Renal cortex interstitium (tissue), 15 donors: ENCODE measurements at places on chromosomes 7 and 10. TPM values are rescaled to one million over a fixed set of nuclear protein-coding genes. Genes with fewer than 3 reads are reported as not detected.

Gene GSAP
- polyA plus RNA-seq = 12.7 TPM

Gene RPEL1
- 0.14 TPM for polyA plus RNA-seq

Gene GPER1
- polyA plus RNA-seq = 6.1 TPM

Gene MYOZ1
- 5.4 TPM for polyA plus RNA-seq

Gene MINDY4
- 11.5 TPM for polyA plus RNA-seq

Gene DPCD
- 47.8 TPM for polyA plus RNA-seq

Gene PLPP4
- 5.4 TPM for polyA plus RNA-seq

Gene ATG9B
- polyA plus RNA-seq = 4.2 TPM

GRCh38 chr7:101171442-101171837 lies 6.1 kb upstream of the VGF start:
- no peak for DNase-seq

- DNase-seq = no peak
Observed at GRCh38 chr10:71312811-71313789, 6.0 kb upstream of the SLC29A3 start.

GRCh38 chr7:27242555-27243339 lies at the start of gene EVX1:
Gene EVX1, plus strand, starts transcription at chr7:27242802. Its CDS starts 229 bp downstream, at chr7:27243031.
- DNase-seq = no peak

GRCh38 chr7:14195079-14195478 lies 205.6 kb upstream of the ETV1 start:
- DNase-seq = no peak

- DNase-seq = no peak
Observed at GRCh38 chr10:49005270-49005669, 65.6 kb upstream of the LRRC18 start.

GRCh38 chr7:75054744-75055143 lies 18.9 kb downstream of the RCC1L start:
- DNase-seq = no peak

- DNase-seq = no peak
Observed at GRCh38 chr7:123275036-123275753, 75.4 kb upstream of the SLC13A1 start.

DNA sequence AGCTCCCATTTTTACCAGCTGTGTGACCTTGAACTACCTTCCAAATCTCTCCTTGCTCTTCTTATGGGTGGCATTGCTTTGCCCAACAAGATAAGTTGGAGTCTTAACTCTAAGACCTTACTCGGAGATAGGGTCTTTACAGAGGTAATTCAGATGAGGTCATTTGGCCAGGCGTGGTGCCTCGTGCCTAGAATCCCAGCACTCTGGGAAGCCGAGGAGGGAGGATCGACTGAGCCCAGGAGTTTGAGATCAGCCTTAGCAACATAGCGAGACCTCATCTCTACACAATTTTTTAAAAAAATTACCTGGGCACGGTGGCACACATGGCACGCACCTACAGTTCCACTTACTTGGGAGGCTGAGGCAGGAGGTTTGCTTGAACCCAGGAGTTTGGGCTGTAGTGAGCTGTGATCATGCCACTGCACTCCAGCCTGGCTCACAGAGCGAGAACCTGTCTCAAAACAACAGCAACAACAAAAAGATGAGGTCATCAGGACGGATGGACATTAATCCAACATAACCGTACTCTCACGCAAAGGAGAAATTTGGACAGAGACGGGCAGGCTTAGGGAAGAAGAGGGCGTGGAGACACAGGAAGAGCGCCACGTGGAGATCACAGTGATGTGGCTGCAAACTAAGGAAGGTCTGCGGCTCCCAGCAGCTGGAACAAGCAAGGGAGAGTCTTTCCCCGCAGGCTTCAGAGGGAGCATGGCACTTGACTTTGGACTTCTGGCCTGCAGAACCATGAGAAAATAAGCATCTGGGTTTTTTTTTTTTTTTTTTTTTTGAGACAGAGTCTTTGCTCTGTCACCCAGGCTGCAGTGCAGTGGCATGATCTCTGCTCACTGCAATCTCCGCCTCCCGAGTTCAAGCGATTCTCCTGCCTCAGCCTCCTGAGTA lies 122.3 kb upstream of the CARD11 start:
- DNase-seq = no peak

- no peak for DNase-seq
Observed at GRCh38 chr7:27125986-27126394, 4.6 kb downstream of the HOXA4 start.

GRCh38 chr7:157020514-157021070 lies 10.1 kb upstream of the MNX1 start:
- DNase-seq = no peak

GRCh38 chr7:73612598-73613269 lies 11.6 kb downstream of the MLXIPL start:
- DNase-seq = no peak

DNA sequence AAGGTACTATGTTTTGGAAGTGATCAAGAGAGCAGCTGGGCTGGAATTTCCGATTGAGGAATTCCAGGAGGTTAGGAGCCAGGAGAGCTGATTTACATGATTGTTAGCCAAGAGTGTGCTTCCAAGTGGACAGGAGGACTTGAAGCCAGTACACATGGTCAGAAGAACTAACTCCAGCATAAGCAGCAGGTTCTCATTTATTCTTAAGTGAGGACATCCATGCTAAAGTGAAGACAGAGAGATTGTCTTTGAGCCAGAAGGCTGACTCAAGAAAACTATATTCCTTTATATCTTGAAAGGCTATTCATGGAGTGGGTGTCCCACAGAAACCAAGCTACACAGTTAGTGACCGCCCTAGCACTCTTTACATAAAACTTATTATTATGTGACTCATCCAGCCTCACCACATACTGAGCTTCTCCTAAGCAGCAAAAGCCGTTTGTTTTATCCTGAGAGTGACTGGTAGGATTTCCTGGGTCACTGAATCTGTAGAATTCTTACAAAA lies 56.7 kb upstream of the SEMA3A start:
- no peak for DNase-seq

- DNase-seq = no peak
Observed at GRCh38 chr10:133030781-133031180, 56.9 kb upstream of the ADGRA1 start.

- no peak for DNase-seq
Observed at GRCh38 chr10:3068968-3069737, 1.8 kb downstream of the PFKP start.

DNA sequence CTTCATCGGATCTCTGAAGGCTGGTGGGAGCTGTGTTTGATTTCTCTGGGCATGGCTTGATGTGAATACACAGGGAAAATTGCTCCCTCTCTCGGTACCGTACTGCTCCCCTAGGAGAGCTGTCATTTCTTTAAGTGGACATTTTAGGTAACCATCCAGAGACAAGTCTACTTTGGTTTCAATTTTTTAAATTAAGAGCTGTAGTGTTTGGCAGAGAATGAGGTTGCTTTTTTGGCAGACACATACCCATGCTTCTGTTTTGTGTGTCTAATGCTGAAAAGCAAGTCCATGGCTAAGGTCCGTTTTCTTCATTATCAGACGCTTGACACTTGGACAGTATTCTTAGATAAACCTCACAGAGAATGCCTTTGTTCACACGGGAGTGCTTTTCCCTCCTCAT lies 61.3 kb upstream of the TRIL start:
- no peak for DNase-seq

DNA sequence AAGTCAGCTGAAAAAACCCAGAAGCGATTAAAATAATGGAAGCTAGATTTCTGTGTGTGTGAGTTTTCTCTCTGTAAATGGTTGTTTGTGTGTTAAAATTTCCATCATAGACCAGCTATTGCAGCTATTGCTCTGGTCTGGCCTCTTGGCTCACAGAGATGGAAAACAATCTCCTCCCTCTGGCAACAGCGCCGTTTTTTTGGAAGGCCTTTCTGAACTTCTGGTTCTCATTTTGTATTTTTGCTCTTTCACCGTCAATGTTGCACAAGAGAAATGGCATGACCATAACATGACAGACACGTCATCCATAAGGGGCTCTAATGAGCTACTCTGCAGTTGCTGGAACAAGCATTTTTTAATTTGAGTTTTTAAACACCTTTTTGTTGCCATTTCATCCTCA lies 91.0 kb downstream of the CUBN start:
- no peak for DNase-seq

DNA sequence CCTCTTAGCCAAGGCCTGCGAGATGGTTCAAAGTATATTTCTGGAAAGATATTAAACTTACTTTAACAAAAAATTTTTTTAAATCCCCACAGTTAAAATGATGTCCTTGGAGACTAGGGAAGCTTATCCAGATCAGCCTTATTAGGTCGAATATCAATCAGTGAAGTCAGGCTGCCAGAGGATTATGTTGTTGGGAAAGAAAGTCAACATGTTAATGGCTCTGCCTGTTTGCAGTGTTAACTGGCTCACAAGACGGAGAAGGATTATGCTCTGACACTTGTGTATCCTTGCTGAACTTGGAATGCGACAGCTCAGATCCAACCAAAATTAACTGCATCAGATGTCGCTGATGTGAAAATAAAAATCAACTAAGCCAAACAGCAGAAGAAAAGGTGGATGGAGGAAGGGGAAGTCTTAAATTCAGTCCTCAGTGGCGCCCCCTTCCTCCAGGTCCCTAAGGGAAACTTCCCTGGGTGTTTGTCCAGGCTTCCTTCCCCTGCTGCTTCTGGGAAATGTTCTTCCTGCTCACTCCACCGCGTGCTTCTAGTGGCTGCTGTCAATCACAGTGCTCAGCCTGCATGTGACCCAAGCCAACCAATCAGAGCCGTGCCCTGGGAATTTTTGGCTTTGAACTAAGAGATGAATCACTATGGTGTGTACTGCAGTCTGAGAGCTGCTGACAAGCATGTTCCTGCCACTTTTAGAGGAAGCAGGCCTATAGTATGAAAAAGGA lies 690.4 kb upstream of the NRP1 start:
- no peak for DNase-seq

- no peak for DNase-seq
Observed at GRCh38 chr10:99698504-99699080, 33.3 kb downstream of the COX15 start.

DNA sequence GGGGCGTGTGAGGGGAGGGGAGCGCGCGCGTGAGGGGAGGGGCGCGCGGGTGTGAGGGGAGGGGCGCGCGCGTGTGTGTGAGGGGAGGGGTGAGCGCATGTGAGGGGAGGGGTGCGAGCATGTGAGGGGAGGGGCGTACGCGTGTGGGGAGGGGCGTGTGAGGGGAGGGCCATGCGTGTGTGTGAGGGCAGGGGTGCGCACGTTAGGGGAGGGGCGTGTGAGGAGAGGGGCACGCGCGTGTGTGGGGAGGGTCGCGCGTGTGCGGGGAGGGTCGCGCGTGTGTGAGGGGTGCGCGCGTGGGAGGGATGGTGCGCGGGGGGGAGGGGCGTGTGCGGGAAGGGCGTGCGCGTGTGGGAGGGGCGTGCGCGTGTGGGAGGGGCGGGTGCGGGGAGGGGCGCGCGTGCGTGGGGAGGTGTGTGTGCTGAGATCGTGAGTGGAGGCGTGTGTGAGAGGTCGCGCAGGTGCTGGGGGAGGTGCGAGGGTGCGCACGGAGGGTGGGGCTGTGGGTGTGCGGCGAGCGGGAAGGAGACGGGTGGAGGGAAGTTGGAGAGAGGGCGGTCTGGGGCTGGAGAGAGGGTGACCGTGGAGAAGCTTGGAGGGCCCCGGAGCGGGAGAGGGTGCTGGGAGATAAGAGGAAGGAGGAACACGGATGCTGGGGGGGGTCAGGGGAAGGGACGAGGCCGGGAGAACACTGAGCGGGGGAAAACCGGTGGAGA lies 19.7 kb downstream of the MXI1 start:
- DNase-seq = no peak

DNA sequence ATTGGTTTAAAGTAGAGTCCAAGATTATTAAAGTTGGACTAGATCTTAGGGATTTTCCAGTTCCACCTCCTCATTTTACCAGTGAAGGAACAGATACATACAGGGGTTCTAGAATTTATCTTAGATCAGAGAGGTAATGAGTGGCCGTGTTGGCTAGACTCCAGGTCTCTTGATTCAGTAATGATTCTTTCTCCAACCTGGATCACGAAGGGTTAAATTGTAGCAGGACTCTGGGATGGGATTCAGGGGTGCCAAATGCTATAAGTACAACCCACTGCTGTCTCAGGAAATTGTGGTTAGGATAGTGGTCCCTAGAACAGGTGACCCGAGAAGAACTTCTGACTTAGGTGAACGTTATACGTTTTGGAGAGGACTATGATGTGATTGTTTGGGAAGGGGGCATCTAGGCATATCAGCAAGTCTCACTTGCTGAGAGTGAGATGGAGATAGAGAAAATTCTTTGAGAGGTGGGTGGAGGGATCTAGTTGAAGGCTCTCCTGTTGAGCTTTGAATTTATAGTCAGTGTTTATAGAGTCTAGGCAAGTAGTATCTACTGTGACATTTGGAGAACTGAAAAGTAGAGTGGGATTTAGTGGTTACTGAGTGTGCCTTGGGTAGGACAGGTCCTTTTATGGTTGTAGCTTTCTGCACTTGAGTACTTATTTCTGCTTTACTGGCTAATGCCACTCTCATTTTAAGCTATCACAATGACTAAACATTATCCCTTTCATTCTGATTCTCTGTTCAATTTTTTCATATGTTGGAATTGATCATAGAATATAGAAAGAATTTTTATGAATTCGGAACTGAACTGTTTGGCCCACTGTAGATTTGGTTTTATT lies 58.3 kb downstream of the ST7 start:
- DNase-seq = no peak

DNA sequence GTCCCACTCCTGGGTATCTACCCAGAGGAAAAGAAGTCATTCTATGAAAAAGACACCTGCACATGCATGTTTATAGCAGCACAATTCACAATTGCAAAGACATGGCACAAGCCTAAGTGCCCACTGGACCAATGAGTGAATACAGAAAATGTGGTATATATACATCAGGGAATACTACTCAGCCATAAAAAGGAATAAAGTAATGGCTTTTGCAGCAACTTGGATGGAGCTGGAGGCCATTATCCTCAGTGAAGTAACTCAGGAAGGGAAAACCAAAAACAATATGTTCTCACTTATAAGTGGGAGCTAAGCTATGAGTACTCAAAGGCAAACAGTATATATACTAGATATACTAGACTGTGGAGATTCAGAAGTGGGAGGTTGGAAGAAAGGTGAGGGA lies 53.7 kb downstream of the VKORC1L1 start:
- DNase-seq = no peak

- no peak for DNase-seq
Observed at GRCh38 chr7:36512616-36513015, 123.0 kb downstream of the ANLN start.

- DNase-seq = no peak
Observed at GRCh38 chr10:88347597-88348304, 235.4 kb downstream of the RNLS start.

DNA sequence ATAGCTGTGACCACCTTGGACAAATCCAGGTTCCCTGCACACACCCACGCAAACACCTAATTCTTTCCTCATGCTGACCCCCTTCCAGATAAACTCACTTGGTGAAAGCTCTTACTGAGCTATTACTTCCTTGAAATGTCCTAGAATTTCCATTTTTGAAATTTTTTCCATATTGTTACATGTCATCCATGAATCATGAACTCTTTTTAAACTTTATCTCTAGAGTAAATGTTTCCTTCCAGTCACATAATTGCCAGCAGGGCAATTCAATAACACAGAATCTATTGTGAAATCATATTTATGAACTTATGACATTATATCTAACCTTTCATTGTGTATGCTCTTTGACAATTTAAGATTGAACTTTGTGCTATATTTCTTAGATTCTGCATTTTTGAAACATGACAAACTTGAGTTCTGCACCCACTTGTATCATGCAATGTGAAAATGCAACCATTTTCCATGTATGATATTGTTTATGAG lies 26.8 kb upstream of the FGL2 start:
- DNase-seq = no peak

GRCh38 chr10:13633689-13634088 lies 46.9 kb downstream of the PRPF18 start:
- no peak for DNase-seq

- DNase-seq = peak; percentile 57
Observed at GRCh38 chr7:2110610-2111396, 121.9 kb downstream of the MAD1L1 start.

- no peak for DNase-seq
Observed at GRCh38 chr10:50577010-50577409, 46.7 kb downstream of the SGMS1 start.
